AG08395 (cell line): ENCODE measurements at places on chromosomes 7 and 10.

DNA sequence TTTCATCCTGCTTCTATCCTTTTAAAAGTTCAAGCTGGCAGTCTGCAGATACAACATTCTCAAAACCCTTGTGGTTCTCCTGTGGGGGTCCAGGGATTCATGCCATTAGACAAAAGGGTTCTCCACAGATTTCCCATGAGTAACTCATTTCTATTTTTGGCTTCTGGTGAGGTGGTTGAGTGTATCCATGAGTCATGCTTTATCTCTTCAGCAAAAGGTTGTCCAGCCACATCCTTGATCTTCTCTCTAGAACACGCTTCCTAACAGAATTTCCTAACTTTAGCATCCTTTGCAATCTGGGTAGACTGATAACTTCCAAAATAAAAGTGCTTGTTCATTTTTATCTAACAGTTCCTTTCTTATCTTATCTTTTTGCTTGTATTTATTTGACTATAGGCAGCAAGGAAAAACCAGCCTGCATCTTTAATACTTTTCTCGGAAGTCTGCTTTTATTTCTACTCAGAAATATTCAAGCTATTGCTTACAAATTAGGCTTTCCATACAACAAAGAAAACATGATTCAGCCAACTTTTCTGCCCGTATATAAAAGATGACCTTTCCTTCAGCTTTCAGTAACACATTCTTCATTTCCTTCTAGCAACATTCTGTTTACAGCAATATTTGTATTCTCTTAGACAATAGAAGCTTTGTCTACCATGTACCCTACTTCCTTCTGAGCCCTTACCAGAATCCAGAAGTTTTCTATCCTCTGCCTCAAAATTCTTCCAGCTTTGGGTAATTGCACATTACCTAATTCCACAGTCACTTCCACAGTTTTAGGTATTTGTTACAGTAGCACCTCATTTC is 79.3 kb upstream of the IL6 start:
- peak; percentile 54 for DNase-seq

- DNase-seq, result no peak
Observed at GRCh38 chr10:32143302-32143847, 87.2 kb upstream of the KIF5B start.

DNA sequence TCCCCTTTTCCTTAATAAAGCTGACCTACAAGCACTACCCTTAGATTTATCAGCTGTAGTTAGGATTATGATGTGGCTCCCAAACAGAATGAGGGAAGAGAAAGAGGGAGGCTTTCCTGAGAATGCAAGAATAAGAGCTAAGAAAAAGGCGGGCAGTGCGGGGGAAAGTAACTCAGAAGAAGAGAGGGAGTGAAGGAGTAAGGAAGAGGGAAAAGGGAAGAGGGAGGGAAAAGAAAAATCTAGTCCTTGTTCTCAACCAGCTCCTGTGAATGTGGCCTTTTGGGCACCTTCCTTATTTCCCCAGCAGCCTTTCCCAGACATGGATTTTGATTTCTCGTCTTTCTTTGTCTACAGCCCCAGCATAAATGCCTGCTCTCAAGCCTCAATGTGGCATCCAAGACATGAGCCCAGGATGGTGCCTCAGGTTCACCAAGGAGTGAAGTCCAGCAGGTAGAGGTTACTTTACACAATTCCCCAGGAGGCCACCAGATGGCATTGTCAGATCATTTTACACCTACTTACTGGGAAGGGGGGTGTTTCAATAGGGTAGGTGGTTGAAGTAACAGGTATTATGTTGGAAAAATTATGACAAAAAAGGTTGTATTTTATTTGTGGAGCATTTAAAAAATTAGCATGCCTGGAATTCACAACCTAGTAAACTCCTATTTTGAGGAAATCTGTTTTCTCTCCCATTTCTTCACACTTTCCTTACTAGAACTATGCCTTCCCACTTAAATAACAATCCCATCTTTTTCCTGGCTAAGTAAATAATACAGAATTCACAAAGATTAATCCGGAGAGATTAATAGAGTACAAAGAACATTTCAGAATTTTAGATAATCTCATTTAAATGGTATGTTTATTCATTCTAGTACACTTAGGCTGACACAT is 106.5 kb downstream of the HTR7 start:
- peak; percentile 46 for DNase-seq

DNA sequence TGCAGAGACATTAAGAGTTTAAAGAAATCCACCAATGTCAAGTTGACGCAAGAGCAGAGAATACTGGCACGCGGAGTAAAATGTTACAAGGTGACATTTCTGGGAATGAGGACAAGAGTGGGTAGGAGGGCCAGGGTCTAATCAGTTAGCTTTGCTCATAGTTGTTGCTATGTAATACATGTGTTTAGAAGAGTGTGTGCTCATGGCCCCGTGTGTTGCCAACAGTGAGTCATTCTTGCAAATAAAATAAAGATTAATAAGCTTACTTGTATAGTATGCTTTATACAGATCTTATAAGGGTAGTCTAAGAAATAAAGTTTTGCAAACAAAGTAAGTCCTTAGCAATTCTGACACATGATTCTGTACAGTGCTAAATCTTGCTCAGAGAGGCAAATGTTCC is 64.5 kb downstream of the DNMBP start:
- peak; percentile 80 for DNase-seq

GRCh38 chr7:80060218-80060806 is 74.3 kb upstream of the GNAI1 start:
- DNase-seq, result peak; percentile 21

DNA sequence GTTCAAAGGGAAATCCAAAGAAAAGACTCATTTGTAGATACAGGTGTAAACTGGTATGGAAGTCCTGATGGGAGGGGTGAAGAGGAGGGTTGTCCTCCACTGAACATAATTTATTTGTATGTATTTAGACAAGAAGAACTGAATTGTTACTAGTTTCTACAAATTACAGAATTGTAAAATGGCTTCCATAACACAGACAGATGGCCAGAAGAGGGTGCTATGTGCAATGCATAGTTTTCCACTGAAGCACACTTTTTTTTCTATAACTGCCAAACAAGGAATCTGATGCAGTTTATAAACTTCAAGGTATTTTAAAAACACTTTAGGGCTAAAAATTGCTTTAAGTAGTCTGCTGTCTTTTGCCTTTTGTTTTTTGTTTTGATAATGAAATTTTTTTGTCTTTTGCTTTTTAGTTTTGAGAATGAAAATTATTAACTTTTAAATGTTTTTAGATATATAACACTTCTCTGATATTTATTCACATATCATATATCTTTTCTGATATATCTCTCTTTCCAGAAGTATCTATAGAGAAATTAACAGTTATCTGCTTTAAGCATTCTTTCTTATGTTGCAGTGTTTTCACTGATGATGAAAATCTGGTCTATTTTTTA is 58.5 kb downstream of the PHYHIPL start:
- DNase-seq, result peak; percentile 13

DNA sequence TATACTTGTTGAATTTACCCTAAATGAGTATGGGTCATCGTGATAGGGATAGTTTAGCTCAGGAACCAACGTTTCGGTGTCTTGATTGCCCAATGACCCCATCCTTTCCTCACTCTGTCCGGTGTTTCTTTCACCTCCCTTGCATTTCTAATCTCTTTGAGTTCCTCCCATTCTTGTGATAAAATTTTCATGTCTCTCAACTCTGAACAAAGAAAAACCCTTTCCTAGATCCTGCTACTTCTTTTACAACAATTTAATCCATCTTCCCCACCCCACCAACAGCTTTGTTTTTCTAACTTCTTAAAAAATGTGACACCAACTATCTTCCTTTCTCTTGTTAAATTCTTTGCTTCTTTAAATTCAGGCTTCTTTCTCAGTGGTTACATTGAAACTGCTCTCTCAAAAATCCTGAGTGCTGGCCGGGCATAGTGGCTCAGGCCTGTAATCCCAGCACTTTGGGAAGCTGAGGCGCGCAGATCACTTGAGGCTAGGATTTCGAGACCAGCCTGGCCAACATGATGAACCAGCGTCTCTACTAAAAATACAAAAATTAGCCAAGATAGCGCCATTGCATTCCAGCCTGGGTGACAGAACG is 130.3 kb upstream of the MINDY3 start:
- no peak for DNase-seq

- DNase-seq, result no peak
Observed at GRCh38 chr10:128526791-128527375, 400.7 kb upstream of the MKI67 start.

DNA sequence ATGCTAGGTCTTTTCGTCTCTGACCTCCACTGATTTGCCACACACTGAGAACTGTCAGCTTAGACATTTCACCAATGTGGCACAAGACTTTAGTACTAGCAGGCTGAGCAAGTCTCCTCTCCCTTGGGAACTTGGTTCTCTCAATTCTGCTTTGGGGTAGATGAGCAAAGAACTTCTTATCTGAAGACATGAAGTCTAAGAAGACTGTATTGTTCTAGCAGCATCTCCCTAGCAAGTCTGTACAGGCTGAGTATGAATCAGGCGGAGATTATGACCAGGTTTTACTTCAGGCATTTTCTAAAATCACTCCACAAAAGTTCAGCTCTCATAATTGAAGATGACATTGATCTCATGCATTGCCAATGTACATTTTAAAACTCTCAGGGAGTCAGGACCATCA is 23.8 kb upstream of the STN1 start:
- DNase-seq, result no peak

DNA sequence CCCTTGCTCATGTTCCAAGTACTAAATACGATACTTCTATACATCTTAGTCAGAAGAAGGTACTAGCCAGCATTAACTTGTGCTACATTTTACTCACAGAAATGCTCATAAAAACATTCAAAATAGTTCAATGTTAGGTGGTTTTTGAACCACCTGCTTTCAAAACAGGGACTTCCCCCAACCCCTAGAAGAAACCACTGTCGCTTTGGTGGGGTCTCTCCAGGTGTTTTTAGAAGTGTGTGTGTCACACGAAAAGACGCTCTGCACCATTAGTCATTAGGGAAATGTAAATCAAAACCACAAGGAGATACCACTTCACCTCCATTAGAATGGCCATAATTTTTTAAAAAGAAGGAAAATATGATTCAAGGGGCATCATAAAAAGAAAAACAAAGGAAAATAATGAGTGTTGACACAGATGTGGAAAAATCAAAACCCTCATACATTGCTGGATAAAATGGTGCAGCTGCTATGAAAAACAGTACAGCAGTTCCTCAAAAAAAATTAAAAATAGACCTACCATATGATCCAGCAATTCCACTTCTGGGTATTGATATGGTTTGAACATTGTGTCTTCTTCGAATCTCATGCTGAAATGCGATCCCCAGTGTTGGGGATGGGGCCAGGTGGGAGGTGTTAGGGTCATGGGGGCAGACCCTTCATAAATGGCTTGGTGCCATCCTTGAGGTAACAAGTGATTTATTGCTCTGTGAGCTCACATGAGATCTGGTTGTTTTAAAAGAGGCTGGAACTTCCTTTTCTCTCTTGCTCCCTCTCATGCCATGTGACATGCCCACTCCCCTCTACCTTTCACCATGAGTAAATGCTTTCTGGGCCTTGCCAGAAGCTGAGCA is 74.2 kb downstream of the MALSU1 start:
- no peak for DNase-seq

DNA sequence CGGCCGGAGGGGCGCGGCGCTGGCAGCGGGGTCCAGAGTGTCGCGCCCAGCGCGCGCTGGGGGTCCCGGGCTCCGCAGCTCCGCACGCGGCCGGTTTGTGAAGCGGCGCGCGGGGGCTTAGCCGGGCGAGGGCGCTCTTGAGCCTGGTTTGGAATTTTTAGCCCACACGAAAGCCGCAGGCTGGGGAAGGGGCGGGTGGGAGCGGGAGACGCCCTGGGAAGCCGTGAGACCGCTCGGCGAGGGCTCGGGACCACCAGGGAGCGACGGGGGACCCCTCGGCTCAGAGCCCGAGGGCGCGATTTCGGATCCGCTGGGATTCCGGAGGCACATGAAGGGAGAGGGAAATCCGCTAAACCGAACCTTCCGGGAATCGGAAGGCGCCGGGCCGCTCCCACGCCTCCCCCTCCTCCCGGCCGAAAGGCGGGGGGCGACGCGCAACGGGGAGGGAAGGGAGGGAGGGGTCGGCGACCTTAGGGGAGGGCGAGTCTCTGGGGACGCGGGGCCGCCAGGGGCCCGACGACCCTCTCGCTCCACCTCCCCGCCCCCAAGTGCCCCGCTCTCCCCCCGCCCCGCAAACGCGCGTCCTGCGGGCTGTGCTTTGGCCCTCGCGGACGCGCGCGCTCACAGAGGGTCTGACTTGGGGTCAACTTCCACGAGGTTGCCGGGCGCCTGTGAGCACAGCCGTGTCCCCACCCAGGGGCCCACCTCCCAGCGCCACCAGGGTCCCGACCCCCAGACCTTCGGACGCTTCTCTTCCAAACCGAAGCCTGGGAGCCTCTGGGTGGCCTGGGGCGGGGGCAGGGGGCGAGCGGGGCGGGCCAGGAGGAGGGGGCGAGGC is 5.1 kb upstream of the ELFN1 start:
- peak; percentile 75 for DNase-seq
